ENCODE measurements at places on chromosomes 11 and 22.

DNA sequence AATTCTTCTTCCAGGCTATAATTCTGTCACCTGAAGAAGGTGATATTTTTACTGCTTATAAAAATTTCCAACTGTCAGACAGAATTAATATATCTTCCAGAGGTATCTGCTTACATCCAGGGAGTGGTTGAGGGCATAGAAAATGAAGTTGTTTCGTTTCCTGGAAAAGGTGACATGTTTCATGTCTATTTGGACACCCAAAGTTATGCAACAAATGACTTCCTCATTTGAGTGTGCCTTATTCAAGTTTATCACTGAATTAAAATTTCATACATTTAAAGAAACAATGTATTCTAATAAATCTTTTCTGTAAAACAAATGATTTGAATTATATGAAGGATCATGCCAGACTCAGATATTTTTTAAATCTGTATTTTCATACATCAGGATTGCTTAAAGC is 8.5 kb upstream of the GRAMD1B start:
- no peak for DNase-seq

- no peak for DNase-seq
Observed at GRCh38 chr11:19984048-19984742, 176.1 kb downstream of the DBX1 start.

- no peak for DNase-seq
Observed at GRCh38 chr11:134599299-134599771, 187.3 kb upstream of the B3GAT1 start.

DNA sequence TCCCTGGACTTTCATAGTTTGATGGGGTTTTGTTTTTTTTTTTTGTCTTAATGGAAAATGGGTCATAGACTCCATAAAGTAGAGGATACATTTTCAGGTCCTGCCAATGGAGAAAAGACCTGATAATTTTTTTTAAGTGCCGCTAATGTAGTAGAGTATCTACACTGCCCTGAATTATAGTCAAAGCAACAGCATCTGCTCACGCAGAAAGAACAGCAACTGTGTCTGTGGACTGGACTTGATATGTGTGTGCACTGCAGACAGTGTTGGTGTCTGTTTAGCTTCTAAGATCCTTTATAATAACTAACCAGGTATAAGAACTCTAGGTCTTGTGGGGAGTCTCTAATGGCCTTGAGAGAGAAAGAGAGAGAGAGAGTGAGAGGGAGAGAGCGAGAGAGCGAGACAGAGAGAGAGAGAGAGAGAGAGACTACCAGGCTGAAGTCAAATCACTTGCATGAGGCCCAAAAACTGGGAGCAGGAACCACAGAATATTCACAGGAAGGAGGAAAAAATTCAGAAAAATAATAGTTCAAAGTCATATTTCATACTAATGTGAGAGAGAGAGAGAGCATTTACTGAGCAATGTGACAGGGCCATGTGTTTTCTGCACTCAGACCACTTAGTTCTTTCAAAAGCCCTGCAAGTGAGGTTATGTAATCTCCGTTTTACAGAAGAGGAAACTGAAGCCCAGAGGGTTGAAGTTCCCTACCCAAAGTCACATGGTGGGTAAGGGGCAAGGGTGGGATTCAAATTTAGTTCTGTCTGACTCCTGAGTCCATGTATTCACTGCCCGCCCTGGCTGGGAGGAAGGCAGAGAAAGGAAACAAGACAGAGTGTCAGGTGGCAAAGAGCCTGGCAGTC is 8.6 kb upstream of the MIAT start:
- no peak for DNase-seq

DNA sequence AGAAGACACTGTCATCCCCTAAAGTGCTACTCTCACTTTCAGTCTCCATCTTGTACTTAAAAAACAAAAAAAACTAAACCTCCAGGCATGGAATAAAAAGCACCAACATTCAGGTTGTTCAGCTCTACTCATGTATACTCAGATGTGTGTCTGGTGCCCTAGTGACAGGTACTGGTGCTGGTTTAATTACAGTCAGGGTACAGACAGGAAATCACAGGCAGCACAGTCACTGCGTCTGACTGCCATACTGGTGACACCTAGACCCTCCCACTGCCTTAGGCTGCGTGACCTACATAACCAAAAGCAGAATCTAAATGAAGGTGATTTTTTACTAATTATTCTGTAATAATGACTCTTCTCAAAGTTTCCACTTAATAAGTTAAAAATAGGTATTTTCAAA is at the start of gene ARHGAP32:
ARHGAP32 (minus strand) TSS at position 176 of the 400 bp plus-strand sequence; CDS start at position 49, 127 bp downstream.
- no peak for DNase-seq

DNA sequence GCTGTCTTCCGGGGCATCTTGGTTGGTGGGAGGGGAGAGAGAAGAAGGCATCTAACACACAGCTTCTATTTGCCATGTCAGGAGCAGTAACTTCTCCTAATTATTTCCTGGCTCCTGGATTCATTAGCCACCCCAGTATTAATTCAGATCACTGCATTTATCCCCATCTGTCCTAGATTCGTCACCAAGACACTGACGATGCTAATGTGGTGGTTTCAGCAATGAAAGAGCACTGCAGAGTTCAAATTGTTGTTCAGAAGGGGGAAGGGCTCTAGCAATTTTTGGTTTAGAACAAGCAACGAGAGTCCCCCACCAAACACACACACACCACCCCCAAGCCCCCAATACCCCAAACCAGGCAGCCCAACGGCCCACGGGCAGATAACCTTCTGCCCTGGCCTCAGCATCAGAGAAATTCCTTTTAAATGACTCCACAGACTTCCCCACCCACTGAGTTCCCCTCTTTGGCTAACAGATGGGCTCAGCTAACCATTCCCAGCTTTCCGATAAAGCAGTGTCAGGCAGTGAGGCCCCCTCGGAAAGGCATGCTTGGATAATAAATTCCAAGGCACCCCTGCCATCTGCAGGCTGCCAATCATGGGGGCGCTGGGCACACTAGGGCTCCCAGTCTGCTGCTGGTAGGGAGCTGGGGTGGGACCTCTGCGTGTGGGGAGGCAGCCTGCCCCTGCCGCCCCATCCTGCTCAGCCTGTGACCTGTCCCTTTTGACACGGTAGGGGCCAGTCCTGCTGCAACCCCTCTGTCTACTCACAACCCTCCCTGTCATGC is 453.5 kb downstream of the MIAT start:
- no peak for DNase-seq

GRCh38 chr11:134359646-134360045 is 27.9 kb downstream of the GLB1L2 start:
- DNase-seq = no peak

- no peak for DNase-seq
Observed at GRCh38 chr22:46911346-46911745, 148.9 kb downstream of the TBC1D22A start.

- no peak for DNase-seq
Observed at GRCh38 chr11:12100841-12101242, 9.5 kb upstream of the MICAL2 start.

- DNase-seq = no peak
Observed at GRCh38 chr11:71913756-71914526, 14.5 kb downstream of the XNDC1N start.

GRCh38 chr11:43736502-43737200 is 56.1 kb downstream of the HSD17B12 start:
- no peak for DNase-seq

DNA sequence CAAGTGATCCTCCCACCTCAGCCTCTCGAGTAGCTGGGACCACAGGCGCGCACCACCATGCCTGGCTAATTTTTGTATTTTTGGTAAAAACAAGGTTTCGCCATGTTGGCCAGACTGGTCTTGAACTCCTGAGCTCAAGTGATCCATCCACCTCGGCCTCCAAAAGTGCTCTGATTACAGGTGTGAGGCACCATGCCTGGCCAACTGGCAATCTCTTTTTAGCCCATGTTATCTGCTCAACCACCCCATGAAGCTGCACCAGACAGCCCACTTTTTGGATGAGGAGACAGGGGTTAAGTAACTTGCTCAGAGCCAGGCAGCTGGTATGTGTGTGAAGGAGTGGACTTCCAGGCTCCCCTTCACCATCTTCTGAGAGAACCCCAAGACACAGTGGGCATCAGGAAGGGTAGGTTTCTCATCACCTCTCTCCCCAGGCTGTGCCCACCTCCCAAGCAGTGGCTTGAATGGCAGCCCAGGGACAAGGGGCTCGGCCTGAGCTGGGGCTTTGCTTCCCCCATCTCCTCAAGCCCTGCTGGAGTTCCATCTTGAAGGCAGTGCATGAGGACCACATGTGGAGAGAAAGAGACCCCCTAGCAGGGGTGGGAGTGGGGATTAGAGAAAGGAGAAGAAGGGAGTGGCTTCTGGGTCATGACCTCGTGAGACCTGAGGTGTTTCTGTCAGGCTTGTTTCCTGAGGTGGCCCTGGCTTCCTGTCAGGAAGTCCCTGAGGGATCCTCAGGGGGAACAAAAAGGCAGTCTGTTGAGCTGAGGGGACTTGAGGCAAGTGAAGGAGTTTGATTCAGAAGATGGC is 87.5 kb upstream of the PARVA start:
- DNase-seq = no peak

GRCh38 chr22:29093501-29094300 is 20.9 kb downstream of the KREMEN1 start:
- no peak for DNase-seq

- no peak for DNase-seq
Observed at GRCh38 chr22:20955548-20955947, 11.5 kb upstream of the AIFM3 start.

GRCh38 chr11:79129702-79130101 is 311.1 kb downstream of the TENM4 start:
- no peak for DNase-seq

Data from cortex of kidney (tissue), 1 donor.